ENCODE measurements at places on chromosomes 5 and 9.

DNA sequence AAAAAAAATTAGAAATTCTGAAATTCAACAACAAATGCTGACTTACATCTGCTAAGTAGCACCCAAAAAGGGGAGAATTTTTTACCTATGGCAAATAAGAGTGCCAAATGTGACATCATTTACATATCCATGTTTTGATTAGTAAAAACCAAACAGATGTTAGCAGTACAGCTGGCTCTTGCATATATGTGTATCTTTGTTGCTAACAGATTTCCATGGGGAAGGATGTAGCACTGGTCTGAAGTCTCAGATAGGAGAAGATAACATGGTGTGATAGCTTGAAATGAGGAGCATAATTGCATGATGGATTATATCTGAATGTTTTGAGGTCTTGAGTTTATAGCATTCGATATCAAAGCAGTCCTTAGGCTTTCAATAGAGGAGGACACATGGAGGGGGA lies 17.5 kb downstream of the PIK3R1 start:
- DNase-seq: no peak

- no peak for DNase-seq
Observed at GRCh38 chr5:74767579-74767913, 497 bp downstream of the NSA2 start.

- DNase-seq: no peak
Observed at GRCh38 chr9:132078699-132079356, 839 bp downstream of the MED27 start.

DNA sequence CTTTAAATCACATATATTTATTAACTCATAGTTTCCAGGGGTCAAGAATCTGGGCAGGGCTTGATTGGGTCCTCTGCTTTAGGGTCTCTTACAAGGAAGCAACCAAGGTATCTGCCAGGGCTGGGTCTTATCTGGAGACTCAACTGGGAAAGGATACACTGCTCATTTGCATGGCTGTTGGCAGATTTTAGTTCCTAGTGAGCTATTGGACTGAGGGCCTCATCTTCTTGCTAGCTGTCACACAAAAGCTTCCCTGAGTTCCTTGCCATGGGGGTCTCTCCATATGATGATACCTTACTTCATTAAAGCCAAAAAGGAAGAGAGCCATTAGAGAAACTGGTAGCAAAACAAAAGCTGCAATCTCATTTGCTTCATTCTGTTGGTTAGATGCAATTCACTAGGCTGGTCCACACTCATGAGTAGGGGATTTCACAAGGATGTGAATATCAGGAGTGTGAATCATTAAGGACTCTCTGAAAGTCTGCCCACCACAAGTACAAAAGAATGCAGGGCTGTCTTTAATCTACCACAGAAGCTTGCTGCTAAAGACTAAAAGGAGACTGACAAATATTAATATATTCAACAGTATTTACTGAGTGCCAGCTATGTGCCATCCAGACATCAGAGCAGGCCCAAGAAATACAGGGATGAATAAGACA lies 42.0 kb upstream of the TIMD4 start:
- no peak for DNase-seq

DNA sequence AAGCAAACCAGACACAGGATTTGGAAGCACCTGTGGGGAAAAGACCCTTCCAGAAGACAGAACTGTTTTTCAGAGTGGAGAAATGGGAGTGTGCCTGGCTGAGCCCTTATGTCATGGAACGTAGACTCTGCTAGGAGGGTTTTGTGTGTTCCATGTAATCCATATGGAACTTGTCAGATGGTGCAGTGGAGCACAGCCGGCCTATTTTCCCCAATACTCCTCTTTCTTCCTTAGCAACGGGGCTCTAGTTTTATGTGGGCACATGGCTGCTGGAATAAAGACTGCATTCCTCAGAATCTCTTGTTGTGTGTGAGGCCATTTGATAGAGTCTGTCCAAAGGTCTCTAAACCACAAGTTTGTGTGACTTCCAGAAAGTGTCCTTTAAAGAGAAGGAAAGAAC lies 284.0 kb downstream of the DRD1 start:
- DNase-seq: no peak

DNA sequence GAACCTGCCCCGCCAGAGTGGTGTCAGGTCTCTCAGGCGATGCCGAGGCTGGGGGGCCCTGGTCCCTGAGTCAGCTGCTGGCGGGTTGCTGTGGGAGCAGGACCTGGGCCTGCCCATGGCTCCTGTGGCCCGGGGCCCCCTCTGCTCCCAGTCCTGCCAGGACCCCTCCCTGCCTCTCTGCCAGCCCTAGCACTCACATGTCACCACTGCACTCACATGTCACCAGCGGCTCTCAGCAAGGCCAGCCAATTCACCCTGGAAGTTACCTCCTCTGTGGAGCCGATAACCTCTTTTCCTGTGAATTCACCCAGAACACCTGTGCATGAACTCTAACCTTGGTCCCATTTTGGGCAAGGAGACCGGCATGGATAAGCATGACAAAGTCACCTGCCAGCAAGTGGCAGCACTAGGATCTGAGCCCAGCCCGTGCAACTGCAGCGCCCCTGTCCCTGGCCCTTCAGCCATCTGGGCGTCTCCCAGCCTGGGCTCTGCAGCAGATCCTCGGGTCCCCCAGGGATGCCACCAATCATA lies 170.2 kb downstream of the GAPVD1 start:
- DNase-seq: no peak

GRCh38 chr5:11822598-11822997 lies 81.6 kb downstream of the CTNND2 start:
- no peak for DNase-seq

DNA sequence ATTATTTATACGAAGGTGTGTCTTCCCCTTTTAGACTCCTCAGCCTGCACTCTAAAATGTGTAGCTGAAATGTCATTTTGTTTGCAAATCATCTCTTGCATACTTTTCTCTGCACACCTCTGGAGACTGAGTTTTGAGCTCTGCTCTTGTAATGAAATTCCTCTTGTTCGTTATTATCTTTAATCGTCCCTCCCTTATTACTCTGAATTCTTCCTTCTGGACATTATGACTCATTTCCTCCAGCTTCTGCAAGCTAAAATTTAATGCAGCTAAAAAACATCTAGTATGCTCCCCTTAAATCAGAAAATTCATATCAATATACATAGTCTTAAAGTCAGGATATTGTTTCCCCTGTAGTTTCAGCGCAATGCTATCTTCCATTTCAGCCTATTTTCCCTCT lies 13.5 kb downstream of the ISL1 start:
- no peak for DNase-seq

GRCh38 chr5:113487416-113487780 lies 855 bp downstream of the MCC start:
- no peak for DNase-seq

DNA sequence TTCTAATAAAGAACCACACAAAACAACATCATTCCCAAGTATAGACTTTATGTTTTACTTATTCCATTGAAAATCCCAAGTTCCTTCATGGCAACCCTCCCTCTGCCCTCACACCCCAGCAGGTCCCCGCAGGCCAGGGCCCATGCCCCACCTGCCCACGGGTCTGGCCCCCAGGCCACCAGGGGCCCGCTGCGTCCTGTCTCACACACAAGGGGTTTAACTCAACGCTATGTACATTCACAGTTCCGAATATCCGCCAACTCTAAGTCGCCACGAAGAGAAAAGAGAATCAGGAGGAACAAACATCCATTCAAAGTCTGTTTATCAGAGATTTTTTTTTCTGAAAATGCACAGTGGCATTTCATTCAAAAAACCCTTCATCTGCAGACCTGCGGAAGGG lies 16.2 kb upstream of the SLC6A3 start:
- no peak for DNase-seq

- no peak for DNase-seq
Observed at GRCh38 chr9:88814577-88814976, 176.7 kb upstream of the S1PR3 start.

DNA sequence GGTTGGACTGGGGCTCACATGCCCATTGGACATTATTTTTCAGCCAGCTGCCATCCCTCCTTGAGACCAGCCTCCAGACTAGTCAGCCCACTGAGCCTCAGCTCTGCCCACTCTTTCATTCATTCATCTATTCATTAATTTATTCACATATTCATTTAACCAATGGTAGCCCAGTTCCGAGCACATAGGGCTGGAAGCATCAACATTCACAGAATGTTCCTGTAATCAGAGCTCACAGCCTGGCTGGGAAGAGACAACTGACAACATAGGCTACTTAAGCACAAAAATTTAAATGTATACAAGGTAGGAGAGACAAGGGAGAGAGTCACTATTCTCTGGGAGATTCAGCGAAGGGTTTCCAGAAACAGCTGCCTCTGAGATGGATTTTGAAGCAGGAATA lies 17.0 kb upstream of the PBX3 start:
- no peak for DNase-seq

- peak; percentile 81 for DNase-seq
Observed at GRCh38 chr9:126781186-126782052, 23.4 kb upstream of the ZBTB43 start.

- DNase-seq: no peak
Observed at GRCh38 chr5:69090158-69090557, 3.7 kb upstream of the SLC30A5 start.

DNA sequence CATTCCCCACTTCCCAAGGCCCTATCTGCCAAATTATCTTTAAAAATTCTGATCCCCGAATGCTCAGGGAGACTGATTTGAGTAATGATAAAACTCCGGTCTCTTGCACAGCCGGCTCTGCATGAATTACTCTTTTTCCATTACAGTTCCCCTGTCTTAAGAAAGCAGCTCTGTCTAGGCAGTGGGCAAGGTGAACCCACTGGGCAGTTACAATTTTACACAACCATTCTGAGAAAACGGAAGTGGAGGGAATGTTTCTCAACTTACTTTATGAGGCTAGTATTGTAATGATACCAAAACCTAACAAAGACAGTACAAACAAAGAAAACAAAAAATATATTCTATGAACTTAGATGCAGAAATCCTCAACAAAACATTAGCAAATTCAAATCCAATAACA lies 100.0 kb downstream of the MCTP1 start:
- no peak for DNase-seq

- DNase-seq: no peak
Observed at GRCh38 chr9:29939559-29939958, 2366.3 kb upstream of the C9orf72 start.

DNA sequence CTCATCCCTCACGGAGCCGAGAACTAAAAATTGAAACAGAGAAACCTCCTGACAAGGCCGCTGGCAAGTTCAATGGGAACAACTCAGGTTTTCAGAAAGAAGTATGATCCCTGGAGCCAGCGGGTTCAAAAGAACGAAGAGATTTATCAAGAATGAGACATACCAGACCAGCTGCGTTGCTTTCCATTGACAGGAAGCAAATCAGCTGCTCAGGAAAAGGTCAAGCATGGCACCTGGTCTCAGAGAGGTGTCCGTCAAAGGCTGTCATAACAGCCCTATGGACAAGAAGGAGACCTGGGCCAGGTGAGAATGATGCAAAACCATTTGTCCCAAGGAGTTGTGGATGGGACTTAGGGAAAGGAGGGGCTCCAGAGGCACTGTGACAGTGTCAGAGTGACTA lies 34.9 kb upstream of the GNE start:
- DNase-seq: no peak

DNA sequence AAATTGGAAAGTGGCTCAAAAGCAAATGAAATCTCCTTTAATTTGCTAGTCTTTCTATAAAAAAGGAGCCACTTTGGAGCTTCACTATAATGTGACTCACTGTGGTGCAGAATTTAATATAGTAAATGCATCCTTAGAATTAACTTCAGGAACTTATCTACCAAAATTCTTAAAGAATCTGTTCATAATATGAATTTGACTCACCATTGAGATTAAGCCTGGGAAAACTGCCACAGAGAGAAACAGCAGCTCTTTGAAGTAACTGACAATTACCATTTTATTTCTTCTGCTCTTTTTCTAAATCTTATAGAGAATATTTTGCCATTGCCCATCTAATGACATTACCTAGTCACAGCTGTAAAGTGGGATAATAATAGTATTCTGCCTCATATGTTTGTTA lies 211.9 kb upstream of the CDH6 start:
- no peak for DNase-seq

DNA sequence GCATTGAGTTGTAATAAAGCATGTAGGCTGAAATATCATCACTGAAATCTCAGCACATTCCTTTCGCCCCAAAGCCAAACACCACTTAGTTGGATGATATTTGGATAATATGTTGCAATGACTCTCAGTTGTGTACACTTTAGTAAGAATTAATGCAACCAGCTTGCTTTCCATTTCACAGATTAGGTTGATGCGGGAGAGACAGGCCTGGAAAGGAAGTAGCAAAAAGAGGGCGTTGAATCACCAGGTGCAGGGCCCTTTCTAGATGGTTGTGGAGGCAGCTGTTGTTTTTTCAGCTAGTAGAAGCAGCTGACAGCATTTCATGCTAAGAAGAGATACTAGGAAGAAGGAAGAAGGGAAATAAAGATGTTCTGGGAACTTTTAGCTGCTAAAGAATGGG lies 30.9 kb downstream of the DMRT3 start:
- no peak for DNase-seq

DNA sequence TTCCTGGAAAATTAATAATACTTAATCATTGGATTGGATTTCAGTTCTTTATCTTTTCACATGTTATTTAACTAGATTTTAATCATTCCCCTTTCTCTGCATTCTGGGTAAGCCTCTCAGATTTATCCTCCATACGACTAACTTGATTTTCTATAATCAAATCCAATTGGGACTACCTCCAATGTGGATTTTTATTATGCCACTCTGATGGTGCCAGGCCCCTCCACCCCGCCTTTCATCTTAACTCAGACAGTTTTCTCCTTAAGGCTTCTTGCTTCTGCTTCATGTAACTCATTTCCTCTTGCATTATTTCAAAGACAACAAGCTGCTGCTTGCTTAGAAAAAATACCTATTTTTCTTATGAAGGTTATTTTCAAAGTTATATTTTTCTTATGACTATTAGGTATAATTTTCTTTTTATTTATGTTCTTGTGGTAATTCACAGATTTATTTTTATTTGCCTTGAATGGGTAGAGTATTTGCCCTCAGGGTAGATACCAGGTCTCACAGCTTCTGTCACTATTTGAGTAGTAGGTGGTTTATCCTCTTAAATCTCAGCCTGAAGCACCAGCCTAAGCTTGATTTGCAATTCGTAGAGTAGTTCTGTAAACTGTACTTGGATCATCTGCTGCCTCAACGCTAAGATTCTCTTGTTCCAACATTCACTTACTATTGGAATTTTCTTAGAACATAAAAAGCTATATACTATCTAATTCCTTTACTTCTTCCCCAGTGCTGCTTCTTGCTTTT lies 659.0 kb upstream of the ARRDC3 start:
- no peak for DNase-seq

- no peak for DNase-seq
Observed at GRCh38 chr9:11039006-11039405, 426.2 kb upstream of the PTPRD start.

DNA sequence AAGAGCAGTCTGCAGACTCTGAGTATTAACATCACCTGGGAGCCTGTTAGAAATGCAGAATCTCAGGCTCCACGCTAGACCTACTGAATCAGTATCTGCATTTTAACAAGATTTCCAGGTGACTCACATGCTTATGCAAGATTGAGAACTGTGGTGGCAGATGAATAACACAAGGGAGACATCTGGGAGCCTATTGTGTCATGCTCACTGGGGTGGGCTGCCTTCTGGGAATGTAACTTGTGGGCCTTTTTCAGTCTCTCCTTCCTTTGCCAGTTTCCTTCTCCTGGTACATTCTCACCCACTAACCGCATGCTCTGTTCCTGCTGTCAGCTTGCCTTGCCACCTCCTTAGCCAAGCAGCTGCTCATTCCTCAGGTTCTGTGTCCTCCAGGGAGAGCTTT lies 176.6 kb upstream of the C9orf72 start:
- DNase-seq: no peak

- DNase-seq: no peak
Observed at GRCh38 chr5:74424162-74424868, 216.2 kb downstream of the ENC1 start.

- no peak for DNase-seq
Observed at GRCh38 chr9:88462191-88462590, 72.8 kb upstream of the NXNL2 start.

GRCh38 chr5:62795926-62796325 lies 217.3 kb downstream of the LRRC70 start:
- DNase-seq: no peak
